WTC11 (cell line): ENCODE measurements at places on chromosomes 12 and 14. TPM values are rescaled to one million over a fixed set of nuclear protein-coding genes. Genes with fewer than 3 reads are reported as not detected.

DNA sequence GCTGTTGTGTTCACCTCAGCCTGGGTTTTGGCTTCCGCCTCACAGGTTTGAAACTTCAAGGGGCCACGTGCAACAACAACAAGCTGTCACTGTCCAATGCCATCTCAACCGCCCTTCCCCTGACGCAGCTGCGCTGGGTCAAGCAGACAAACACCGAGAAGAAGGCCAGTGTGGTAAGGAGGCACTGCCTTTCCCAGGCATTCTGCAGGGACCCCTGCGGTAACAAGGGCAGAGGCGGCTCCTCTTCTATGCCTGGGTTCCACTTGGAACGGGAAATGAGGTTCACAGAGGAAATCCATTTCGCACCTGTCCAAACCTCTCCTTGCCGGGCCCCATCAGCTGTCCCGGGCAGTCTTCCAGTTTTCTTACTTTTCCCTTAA is 36.8 kb downstream of the HSP90AA1 start:
- no peak for DNase-seq

Gene DEGS2
- total RNA-seq: 0.53 to 1.6 TPM (median 0.55 TPM) in 3 replicates

DNA sequence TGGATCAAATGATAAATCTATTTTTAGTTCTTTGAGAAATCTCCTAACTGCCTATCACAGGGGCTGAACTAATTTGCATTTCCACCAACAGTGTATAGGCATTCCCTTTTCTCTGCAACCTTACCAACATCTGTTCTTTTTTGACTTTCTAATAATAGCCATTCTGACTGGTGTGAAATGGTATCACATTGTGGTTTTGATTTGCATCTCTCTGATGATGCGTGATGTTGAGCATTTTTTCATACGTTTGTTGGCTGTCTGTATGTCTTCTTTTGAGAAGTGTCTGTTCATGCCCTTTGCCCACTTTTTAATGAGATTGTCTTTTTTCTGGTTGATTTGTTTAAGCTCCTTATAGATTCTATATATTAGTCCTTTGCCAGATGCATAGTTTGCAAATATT is 67.1 kb downstream of the IFNG-AS1 start:
- no peak for DNase-seq

DNA sequence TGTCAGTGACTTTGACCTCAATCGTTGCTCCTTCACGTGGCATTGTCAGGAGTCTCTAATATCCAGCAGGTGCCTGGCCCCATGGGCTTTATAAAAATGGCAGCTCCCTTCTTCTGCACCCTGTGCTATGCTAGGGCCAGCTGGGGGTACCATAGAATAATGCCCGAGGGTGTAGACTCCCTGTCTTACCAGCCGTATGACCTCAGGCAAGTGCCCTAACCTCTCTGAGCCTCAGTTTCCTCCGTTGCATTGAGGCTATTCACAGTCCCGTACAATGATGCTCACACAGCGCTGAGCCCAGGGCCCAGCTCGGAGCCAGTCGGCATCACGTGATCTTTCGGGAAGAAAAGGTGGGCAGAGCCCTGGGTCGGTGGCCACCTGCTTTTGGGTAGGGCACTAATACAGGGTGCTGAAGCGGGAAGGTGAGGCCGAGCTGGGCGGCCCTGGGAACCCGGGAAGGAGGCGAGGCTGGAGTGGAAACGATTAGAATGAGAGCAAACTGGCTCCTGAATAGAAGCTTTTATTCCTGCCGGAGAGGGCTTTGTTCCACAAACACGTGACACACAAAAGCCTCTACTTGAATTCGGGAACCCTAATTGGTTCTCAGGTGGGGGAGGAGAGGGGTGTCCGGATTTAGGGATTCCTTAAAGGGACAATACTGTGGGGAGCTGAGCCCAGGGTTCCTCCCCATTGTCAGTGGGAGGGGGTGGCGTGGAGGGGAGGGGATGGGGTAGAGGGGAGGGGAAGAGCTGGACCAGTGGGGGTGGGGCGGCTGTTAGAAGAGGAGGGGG is 19.9 kb upstream of the MSI1 start:
- peak; percentile 79 for DNase-seq

Gene TMPRSS12
- not detected in 3 replicates for total RNA-seq

DNA sequence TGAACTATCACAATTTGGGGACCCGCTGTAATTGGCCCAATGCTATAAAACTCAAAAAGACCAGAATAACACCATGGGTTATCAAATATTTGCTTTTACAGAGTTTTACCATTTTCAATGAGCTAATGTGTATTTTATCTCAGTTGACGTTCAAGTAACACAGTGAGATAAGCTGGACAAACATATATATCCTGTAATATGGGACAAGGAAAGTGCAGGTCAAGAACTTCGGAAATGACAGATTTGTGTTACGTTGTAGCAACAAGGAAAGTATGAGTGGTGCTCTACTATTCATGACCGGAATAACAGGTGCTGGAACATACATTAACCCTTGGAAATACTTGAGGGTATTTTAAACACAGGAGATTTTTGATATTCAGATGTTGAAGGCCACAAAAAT is 566.4 kb upstream of the FLRT2 start:
- DNase-seq: no peak

Gene SRGAP1
- total RNA-seq: 8.1 to 10.3 TPM (median 9.9 TPM) in 3 replicates

Gene SIX1
- total RNA-seq: 0.21 to 0.59 TPM (median 0.30 TPM) in 3 replicates

- DNase-seq: no peak
Observed at GRCh38 chr14:23454445-23454856, 15.1 kb upstream of the NGDN start.

DNA sequence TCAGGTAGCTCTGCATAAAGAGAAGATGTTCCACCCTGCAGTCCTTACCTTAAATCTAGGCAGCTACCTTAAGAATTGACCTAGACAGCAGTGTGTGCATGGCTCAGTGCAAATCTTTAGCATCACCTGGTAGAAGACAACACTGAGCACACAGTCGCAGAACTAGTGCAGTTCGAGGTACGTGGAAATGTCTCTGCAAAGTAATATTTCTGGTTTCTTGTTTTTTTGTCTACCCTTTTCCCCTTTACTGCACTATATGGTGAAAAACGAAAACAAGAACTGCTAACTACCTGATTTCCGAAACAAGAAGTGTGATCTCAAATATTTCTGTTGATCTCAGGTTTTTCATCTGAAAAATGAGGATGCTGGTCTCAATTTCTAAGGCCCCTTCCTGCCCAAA is 82.5 kb downstream of the ETV6 start:
- DNase-seq: no peak

DNA sequence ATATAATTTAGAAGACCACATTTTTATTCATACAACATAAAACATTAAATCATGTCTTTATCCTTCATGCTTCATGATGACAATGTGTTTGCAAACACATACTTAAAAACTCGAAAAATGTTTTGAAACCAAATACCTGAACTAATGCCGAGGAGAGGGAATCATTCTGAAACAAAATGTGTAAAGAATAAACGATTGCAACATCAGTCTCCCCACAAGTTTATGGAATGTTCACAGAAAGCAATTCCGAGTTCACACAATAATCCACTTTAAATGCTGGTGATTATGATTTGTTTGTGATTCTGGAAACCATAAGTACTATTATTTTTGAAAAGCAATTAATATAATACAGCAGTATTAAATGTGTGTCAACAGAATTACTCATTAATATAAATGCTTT is 84.5 kb upstream of the PDZRN4 start:
- DNase-seq: no peak

GRCh38 chr14:31529053-31529452 is 32.2 kb upstream of the NUBPL start:
- DNase-seq: no peak

Gene EVL
- total RNA-seq: 60.8 to 62.3 TPM (median 61.5 TPM) in 3 replicates

DNA sequence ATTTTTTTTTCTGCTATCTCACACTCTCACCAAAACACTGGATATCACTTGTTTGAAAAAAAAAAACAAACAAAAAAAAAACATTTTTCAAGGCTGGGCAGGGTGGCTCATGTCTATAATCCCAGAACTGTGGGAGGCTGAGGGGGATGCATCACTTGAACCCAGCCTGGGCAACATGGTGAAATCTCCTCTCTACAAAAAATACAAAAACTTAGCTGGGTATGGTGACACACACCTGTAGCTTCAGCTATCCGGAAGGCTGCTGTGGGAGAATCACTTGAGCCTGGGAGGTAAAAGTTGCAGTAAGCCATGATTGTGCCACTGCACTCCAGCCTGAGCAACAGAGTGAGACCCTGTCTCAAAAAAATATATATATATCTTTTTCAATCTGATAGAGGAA is 66.2 kb downstream of the EPS8 start:
- no peak for DNase-seq

DNA sequence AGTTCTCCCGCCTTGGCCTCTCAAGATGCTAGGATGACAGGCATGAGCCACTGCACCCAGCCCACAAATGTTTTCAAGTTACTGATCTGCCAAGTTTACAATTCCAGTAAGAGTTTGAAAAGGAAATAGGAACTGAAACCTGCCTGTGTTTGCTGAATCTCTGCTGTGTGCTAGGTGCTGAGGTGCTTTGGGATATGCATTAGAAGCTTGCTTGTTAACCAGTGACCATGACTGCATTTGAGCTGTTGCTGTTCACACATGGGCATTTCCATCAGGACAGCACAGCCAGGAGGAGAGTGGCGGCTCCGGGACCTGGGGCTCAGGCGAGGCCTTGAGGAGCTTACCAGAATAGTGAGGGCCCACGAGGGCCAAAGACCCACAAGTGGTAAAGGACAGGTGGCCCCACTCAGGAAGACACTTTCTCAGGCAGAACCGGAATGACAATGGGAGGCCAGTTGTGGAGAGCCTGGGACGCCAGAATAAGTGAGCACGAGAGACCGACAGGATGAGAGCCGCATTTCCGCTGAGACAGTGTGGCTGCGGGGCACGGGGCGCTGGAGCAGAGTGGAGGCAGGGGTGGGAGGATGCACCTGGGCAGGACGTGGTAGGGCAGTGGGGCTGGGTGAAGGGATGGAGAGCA is 54.5 kb upstream of the MMP17 start:
- peak; percentile 43 for DNase-seq

DNA sequence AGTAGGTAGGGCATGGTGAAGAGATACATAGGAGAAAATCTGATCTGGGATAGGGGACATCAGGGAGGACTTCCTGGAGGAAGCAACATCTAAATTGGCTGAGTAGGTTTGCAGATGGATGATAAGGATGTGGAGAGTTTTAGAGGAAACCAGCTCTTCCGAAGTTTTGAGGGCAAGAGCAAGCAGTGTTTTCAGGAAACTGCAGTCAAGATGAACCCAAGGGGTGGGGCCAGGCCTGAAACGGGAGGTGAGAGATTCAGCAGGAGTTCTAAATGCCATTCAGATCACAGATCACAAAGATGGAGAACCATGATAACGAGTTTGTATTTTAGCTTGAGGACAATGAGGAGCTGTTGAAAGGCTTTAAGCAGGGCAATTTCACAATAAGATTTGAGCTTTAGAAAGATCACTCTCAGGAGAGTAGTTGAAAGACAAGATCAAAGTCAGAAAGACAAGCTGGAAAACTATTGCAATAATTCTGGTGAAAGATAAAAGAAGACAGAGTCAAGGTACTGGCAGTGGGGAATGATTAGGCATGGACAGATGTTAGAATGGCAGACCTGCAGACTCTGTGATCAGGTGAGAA is 70.1 kb upstream of the PLXNC1 start:
- DNase-seq: no peak

GRCh38 chr14:84671776-84672175 is 858.2 kb upstream of the FLRT2 start:
- no peak for DNase-seq

Gene LTB4R
- total RNA-seq: 6.9 to 9.4 TPM (median 7.6 TPM) in 3 replicates

- DNase-seq: no peak
Observed at GRCh38 chr14:41623736-41624135, 17.1 kb downstream of the LRFN5 start.

DNA sequence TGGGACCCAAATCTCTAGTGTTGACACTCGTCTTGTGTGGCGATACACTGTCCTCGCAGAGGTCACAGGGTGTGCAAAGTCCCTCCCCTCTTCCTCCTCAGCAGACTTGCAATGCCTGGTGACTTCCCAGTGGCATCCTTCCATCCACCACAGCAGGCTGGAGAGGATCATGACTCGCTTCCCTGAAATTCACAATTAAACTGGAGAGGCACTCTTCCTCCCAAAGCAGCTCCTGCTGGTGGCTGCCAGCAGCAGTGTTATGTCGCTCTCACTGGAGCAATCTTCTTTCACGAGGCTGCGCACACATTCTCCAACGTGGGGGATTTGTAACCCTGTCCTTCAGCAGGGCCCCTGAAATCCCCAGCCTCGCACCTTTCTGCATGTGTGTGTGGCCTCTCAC is 145.2 kb upstream of the TMCC3 start:
- no peak for DNase-seq

DNA sequence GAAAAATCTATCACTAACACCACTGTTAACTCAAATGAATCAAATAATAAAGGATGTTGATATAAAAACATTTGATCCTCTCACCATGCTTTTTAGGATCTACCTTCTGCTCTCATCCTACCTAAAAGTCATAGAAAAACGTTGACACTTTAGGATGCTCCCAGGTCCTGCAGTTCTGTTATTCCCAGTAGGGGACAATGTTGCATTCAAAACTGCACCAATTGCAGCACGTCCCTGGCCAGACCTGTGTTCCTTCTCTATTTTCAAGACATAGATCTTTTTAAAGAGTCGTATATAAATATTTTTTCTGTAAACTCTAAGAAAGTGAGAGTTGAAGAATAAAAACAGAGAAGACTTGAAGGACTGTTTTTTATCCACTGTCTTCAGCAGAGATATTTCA is 8.8 kb downstream of the AICDA start:
- no peak for DNase-seq

GRCh38 chr12:22653075-22653474 is 28.1 kb downstream of the ETNK1 start:
- DNase-seq: no peak

Gene OR4E2
- not detected in 3 replicates for total RNA-seq

- DNase-seq: peak; percentile 32
Observed at GRCh38 chr12:95549392-95550084, 1.7 kb downstream of the USP44 start.

DNA sequence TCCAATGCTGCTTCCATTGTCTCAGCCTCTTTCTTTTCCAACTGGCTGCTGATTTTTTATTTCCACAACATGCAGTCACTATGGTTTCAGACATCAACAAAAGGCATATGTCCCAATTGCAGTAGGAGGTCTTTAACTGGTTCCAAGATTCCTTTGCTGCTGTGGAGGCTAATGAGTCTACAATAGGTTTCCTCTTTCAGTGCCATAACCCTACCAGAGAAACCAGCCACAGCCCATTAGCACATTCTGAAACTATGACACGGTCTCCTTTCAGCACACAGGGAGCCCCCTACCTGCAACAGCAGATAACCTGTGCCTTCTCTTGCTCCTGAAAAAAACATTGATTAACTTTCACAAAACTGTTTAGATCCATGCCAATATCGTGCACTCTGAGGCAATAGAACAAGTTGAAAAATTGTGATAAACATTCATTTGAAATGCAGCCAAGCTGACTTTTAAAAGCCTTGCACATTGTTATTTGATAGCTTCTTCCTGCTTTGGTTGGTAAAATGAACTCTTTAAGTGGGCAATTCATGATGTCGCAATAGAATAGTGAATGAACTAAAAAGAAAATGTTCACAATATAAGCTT is 32.4 kb downstream of the PLEKHG7 start:
- no peak for DNase-seq

Gene KRT2
- not detected in 3 replicates for total RNA-seq

DNA sequence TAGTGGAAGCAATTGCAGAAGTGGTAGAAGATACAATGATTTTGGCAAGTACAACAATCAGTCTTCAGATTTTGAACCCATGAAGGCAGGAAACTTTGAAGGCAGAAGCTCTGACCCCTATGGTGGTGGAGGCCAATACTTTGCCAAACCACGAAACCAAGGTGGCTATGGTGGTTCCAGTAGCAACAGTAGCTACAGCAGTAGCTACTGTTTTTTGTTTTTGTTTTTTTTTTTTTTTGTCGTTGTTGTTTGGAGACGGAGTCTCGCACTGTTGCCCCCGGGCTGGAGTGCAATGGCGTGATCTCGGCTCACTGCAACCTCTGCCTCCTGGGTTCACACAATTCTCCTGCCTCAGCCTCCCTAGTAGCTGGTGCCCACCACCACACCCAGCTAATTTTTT is 47.4 kb downstream of the IFNG-AS1 start:
- DNase-seq: no peak
